Umbilical cord (tissue), 2 donors: ENCODE measurements at places on chromosomes 1 and 21. TPM values are rescaled to one million over a fixed set of nuclear protein-coding genes. Genes with fewer than 3 reads are reported as not detected.
A peak's percentile ranks its signal among the peaks of the same experiment; 100 is the strongest.

DNA sequence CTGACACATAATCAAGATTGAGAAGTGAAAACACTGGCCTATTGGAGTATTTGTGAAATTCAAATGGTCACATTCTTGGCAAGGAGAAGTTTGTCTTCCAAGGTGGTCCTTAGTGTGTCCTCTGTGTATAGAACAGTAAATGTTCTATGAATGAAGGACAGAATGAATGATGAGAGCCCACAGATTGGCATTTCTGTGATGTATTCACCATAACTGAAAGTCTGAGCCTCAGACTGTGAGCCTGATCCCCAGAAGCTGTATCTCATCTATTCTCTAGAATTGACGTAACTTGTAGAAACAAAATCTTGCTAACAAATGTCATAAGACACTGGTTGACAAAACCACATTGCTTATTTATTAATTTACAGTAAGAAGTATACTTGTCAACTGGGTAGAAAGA, 111.5 kb upstream of the ETV3 start:
- DNase-seq = no peak

DNA sequence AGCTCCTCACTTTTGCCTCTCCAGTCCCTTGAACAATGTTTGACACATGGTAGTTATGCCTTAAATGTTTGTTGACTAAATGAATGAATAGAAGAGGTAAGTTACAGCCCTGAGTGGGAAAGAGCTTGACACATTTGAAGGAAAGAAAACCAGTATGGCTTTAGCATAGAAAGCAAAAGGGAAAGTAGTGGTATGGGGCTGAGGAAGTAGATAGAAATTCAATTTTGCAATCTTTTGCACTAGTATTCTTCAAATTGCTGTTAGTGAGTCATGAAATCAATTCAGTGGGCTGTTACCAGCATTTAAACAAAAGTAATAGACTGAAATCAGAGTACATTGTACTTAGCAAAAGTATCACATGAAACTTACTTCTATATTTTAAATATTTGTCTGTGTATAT, 21.1 kb downstream of the PLA2G4A start:
- DNase-seq = no peak

OR6P1 gene
- total RNA-seq = 7.9 TPM

GRCh38 chr1:29240986-29241385, 4.7 kb downstream of the PTPRU start:
- no peak for DNase-seq

GRCh38 chr1:91585502-91585901, 84.9 kb downstream of the CDC7 start:
- DNase-seq = no peak

DNA sequence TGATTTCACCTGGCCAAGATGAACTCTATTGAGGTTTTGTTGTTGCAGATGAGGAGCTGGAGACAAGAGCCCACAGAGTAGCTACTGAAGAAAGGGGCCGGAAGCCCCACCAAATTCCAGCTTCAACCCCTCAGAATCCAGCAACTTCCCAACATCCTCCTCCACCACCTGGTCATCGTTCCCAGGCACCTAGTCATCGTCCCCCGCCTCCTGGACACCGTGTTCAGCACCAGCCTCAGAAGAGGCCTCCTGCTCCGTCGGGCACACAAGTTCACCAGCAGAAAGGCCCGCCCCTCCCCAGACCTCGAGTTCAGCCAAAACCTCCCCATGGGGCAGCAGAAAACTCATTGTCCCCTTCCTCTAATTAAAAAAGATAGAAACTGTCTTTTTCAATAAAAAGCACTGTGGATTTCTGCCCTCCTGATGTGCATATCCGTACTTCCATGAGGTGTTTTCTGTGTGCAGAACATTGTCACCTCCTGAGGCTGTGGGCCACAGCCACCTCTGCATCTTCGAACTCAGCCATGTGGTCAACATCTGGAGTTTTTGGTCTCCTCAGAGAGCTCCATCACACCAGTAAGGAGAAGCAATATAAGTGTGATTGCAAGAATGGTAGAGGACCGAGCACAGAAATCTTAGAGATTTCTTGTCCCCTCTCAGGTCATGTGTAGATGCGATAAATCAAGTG, 14.3 kb downstream of the CD2 start:
- DNase-seq = no peak

DNA sequence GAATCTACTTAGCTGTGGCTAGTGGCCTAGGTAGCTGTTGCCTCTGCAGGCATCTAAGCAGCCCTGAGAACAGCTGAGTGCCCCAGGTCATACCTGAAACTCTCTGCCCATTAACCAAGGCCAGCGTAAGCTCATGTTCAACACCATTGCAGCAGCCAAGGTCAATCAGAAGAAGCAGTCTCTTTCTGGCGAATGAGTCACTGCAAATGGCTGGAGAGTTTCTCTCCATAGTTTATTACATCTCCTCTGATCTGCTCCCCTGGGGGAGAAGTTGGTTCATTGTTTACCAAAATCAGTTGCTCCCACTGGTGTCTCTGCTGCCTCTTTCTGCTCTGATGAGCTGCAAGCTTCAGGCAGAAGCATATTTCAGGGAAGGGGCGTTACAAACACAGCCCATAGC, 6.9 kb upstream of the BCL9 start:
- no peak for DNase-seq

GRCh38 chr1:231162297-231162969, 575 bp downstream of the TRIM67 start:
- DNase-seq = peak; percentile 37

BPNT1 gene
- 11.6 TPM for total RNA-seq

TMEM35B gene
- 23.6 TPM for total RNA-seq

LDLRAD1 gene
- 0.72 TPM for total RNA-seq

OR6K3 gene
- 6.3 TPM for total RNA-seq

DNA sequence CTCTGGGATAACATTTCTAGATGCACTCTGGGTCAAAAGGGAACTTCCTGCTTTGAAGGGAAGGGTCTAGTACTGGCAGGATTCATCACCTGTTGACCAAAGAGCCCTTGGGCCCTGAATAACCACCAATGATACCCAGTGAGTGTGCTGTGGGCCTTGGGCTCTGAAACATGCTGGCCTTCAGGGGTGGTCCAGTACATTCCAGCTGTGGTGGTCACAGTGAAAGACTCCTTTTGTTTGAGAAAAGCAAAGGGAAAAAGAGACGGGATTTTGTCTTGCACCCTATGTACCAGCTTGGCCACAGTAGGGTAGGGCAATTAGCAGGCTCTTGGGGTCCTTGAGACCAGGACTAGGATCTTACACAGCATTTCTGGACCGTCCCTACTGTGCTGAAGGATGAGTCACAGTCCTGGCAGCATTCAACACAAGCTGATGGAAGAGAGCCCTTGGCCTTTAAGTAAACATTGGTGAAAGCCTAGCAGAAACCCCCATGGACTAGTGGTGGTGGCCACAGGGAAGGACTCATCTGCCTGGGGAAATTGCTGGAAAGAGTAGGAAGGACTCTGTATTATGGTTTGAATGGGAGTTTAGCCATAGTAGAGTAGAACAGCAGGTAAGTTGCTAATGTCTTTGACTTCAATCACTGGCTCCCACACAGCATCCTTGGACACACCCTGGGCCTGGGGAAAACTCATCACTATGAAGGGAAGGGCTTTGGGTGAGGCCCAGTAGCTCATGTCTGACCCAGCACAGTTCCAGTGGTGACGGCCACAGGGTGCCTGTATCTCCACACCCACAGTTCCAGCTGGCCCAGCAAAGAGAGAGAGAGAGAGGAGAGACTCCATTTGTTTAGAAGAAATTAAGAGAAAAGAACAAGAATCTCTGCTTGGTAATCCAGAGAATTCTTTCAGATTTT, 87.5 kb downstream of the COL24A1 start:
- DNase-seq = no peak

- no peak for DNase-seq
These were observed 104.4 kb upstream of the SERBP1 start for GRCh38 chr1:67534627-67535065.

DNA sequence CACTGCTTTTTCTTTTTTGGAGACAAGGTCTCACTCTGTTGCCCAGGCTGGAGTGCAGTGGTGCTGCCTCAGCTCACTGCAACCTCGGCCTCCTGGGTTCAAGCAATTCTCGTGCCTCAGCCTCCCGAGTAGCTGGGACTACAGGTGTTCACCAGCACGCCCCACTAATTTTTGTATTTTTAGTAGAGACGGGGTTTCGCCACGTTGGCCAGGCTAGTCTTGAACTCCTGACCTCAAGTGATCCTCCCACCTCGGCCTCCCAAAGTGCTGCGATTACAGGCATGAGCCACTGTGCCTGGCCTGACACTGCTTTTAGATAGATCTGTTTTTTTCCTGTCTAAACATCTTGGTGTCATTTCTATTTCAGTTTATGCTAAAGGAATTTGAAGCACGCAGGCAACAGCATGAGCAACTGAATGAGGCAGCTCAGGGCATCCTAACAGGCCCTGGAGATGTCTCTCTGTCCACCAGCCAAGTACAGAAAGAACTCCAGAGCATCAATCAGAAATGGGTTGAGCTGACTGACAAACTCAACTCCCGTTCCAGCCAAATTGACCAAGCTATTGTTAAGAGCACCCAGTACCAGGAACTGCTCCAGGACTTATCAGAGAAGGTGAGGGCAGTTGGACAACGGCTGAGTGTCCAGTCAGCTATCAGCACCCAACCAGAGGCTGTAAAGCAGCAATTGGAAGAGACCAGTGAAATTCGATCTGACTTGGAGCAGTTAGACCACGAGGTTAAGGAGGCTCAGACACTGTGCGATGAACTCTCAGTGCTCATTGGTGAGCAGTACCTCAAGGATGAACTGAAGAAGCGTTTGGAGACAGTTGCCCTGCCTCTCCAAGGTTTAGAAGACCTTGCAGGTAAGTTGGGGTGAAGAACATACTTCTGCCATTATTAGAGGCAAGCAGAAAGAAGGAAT, 106.1 kb upstream of the BMP8A start:
- no peak for DNase-seq

- no peak for DNase-seq
These were observed 25.2 kb upstream of the CDCA8 start for GRCh38 chr1:37667023-37667671.

DNA sequence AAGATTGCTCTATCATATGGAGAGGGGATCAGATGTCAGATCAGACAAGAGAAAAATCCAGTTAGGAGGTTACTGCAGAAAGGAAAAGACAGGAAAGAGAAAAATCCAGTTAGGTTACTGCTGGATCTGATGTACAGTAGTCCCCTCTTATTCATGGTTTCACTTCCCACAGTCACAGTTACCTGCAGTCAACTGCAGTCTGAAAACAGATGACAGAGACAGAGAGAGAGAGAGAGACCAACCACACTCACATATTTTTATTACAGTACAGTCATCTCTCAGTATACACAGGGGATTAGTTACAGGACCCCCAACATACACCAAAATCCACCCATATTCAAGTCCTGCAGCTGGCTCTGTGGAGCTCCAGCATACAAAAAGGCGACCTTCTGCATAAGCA, 29.3 kb downstream of the NUP133 start:
- no peak for DNase-seq

DNA sequence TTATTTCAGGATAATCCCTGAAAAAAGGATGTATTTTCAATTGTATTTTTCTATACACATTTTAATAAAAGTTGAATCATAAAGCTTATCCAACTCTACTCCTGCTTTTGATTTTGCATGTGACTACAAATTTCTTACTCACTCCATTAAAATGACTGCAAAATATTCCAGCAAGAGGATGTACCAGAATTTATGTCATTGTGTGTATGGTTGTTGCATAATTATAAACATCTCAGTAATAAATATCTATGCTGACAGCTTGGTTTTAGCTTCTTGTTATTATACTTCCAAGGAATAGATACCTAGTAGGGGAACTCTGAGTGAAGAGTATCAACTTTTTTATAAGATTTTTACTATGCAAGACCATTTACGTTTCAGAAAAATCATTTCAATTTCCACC, 463.2 kb upstream of the RUNX1 start:
- DNase-seq = no peak

DNA sequence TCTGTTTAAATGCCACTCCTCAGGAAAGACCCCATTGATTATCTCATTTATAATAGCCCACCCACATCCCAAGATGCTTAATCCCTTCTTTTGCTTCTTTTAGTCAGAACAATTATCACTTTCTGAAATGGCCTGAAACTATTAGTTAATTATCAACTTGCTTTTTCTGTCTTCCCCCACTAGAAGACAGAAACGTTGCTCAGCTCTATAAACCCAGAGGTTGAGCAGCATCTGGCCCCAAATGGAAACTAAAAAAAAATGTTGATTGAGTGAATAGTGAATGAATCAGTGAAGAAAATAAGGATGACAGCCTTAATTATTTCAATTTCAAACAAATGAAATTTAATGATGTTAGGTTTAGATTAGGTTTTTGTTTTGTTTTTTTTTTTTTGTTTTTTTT, 38.2 kb upstream of the PIGC start:
- DNase-seq = no peak

DNA sequence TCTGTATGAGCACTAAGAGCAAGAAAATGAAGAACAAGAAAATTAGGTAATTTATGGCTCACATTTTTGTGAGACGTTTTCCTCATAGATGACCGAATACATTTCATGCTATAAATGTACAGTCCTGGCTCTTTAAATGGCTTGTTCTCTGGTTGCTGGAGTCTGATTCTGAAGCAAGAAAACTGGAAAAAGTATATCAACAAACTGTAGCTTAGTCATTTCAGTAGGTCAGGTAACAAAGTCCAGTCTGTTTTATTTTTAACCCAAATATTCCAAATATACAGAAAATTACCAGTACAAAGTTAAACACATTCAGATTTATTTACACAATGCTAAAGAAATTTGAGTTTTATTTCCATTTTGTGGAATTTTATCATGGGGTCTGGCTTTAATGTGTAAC, 2.5 kb upstream of the MYBPHL start:
- no peak for DNase-seq

GRCh38 chr1:84720221-84720780, 30.0 kb upstream of the SSX2IP start:
- DNase-seq = no peak

DNA sequence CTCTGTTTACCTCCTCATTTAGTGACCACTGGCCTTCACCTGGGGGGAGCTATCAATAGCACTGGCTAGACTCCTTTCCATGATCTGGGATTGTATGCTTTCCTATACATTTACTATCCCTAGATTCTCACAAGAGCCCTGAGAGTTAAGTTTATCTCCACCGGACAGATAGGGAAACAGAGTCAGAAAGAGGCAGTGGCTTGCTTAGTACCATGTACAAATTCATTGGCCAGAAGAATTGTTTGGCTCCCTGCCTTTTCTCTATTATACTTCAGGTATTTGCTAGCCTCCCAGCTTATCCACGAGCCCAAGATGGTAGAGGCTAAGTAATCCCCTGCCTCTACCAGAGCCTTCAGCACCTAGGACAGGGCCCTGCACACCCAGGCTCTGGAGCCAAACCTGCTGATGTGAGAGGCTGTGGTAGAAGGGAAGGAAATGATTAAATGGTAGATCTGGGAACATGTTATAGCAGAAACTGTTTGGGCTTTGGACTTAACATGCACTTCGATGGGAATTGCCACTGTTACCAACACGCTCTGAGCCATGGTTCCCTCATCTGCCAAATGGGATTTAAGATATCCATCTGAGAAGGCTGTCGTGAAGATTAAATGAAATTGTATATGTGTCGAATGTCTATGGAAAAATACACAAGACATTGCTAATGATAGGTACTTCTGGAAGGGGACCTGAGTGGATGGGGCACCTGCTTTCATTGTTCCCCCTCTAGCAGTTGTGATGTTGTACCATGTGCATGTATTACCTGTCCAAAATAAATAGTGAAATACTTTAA, 3.1 kb upstream of the BLACAT1 start:
- peak; percentile 71 for DNase-seq
